H1 (cell line): ENCODE measurements at places on chromosomes 1 and 21. TPM values are rescaled to one million over a fixed set of nuclear protein-coding genes. Genes with fewer than 3 reads are reported as not detected.

- no peak for DNase-seq
These were observed 6.5 kb downstream of the MEX3A start for GRCh38 chr1:156075775-156076204.

GRCh38 chr1:1130206-1131120 lies 14.6 kb upstream of the C1orf159 start:
- no peak for DNase-seq

- DNase-seq = no peak
These were observed 40.6 kb upstream of the CLIC4 start for GRCh38 chr1:24704411-24705259.

GRCh38 chr1:29709704-29710280 lies 473.5 kb downstream of the PTPRU start:
- no peak for DNase-seq

DNA sequence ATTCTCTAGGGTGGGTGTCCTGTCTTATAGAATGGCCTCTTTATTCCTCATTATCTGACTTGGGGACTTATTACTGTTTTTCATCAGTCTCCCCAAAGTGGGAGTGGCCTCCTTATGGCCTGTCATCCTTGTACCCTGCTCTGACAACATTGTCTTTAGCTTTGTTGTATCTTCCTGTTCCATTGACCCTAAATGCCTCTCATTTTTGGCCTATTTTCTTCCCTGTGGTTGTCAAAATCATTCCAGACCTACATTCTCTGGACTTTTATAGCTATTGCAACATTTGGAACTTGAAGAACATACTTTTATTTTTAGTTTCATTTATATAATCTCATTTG lies 9.7 kb downstream of the SFT2D2 start:
- DNase-seq = no peak

The LRRC7 gene
- total RNA-seq = 0.06 and 0.17 TPM in 2 replicates

GRCh38 chr1:222539951-222540597 lies 7.8 kb downstream of the HHIPL2 start:
- no peak for DNase-seq

DNA sequence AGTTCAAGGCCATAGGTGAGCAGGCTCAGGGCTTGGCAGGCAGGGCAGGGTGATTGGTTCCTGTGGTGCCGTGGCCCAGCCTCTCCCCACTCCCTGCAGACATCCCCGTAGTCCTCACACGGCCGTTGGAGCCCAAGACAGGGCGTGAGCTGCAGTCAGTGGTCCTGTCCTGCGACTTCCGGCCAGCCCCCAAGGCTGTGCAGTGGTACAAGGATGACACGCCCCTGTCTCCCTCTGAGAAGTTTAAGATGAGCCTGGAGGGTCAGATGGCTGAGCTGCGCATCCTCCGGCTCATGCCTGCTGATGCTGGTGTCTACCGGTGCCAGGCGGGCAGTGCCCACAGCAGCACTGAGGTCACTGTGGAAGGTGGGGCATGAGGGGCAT lies 71.9 kb downstream of the OBSCN start:
- DNase-seq = no peak

DNA sequence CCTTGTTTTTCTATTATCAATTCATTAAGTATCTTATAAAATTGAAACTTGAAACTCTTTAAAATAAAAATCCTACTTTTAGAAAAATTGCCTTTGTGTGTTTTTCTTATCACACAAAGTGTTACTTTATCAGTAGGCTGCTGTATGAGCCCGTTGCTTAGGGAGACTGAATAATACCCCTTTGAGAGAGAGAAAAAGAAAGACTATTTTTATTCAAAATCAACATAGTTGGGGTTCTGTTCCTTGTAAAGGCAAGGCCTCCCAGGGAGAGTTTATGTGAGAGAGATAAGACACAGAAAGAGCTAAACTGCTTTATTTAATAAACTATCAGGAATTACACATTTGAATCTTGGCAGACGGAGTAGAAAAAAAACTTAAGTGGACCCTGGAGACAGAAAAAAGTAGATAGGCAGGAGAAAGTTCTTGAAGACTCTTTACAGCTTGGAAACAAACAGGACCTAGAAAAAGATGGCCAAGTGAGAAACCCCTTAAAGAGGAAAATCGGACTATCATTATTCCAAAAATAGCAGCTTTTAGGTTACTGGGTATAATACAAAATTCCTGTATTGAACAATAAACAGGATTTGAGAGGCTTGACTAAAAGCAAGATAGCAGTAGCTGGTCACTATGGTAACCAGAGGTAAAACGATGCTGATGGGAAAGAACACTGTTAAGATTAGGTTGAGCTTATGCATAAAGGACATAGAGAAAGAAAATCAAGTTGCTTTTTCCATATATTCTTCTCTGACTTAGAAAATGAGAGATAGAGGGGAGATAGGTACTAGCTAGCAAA lies 170.9 kb downstream of the LRRC7 start:
- no peak for DNase-seq

DNA sequence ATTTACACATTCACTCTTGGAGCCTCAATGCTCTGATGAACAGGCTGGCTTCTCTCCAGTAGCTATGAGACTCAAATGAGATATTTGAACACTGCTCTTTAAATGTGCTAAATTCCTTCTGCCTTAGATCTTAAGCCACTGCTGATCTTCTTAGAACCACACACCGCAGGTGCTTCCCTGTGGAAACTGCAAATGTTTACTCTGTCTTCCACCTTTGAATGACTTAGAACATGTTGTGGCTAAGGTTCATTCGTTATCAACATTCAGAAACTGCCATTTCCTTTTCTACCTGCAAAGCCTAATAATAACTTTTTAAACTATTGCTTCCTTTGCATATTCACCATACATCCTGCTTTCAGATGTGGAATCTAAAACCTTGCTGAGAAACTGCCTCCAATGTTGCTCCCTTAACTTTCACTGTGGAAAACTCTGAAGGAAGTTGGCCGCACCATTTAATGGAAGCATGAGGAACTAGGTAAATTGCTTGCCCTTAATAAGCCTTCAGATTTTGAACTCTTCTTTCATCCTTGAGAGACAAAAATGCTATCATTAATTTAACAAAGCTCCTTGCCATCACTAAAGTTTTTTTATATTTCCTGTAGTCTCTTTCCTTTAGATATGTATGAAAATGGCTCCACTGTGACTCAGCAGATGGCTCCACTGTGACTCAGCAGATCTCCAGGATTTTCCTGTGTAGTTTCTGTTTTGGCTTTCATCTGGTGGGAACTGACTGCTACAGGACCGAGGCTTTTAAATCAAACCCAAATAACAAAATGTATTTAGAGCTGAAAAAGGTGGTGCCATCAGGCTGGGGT lies 143.8 kb downstream of the TNFSF18 start:
- DNase-seq = no peak

DNA sequence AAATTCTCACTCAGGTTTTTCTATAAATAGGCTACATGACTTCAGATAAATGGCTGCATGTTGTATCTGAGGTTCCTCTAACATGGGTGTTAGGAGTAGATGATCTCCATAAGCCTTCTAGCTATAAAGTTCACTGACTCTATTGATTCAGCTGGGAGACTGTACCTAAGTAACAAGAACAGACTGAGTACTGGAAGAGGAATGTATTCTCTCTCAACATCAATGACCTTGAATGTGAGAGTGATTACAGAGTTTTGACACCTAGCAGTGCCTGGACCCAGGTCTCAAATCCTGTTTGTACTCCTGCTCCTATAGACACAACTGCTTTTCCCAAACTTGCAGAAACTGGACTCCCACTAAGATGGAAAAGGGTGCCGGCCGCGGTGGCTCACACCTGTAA lies 8.6 kb upstream of the SLC19A2 start:
- DNase-seq = no peak

The SLC45A1 gene
- 1.6 and 1.7 TPM in 2 replicates for total RNA-seq

The PRR9 gene
- total RNA-seq = not detected in 2 replicates

The PRCC gene
- 102 and 115 TPM in 2 replicates for total RNA-seq

DNA sequence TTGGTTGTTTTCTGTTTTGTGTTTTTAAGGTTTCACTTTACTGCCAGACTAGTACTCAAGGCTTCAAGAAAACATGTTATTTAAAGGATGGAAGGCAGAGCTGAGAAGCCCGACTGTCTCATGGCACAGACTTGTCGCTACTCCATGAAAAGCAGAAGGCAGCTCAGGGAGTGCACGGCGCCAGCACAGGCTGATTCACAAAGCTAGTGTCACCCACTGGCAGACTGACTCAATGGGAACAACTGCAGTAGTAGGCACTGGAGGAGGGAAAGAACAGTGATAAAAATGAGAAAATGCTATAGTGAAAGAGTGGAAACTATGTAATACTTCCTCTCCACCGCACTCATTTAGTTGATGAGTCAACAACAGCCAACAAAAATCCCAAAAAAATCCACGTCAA lies 14.7 kb downstream of the HSF2BP start:
- DNase-seq = no peak

The CFHR3 gene
- total RNA-seq = 0.52 and 1.0 TPM in 2 replicates
